ENCODE measurements at places on chromosomes 7 and 10. TPM values are rescaled to one million over a fixed set of nuclear protein-coding genes. Genes with fewer than 3 reads are reported as not detected.

GRCh38 chr7:16416289-16417282 lies 4.8 kb downstream of the CRPPA start:
- DNase-seq = no peak

- DNase-seq = no peak
Measured at GRCh38 chr10:110413049-110413783, 84.5 kb upstream of the DUSP5 start.

GRCh38 chr10:4939224-4940072 lies 23.8 kb upstream of the AKR1C1 start:
- no peak for DNase-seq

DNA sequence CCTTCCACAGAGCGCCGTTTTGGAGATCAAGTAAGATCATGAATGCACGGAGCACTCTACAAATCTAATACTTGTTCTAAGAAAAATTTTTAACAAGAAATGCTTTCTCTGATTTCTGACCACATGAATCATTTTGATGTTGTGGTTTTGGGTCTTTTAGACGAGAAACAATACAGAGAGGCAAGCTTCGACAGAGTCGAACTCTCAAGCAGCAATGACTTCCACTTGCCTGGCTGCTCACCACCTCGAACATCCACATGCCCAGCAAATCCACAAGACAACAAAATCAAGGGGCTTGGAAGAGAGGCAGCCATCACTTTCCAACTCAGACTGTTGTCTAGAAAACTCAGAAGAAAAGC lies 69.4 kb upstream of the GSDME start:
- DNase-seq = no peak

DNA sequence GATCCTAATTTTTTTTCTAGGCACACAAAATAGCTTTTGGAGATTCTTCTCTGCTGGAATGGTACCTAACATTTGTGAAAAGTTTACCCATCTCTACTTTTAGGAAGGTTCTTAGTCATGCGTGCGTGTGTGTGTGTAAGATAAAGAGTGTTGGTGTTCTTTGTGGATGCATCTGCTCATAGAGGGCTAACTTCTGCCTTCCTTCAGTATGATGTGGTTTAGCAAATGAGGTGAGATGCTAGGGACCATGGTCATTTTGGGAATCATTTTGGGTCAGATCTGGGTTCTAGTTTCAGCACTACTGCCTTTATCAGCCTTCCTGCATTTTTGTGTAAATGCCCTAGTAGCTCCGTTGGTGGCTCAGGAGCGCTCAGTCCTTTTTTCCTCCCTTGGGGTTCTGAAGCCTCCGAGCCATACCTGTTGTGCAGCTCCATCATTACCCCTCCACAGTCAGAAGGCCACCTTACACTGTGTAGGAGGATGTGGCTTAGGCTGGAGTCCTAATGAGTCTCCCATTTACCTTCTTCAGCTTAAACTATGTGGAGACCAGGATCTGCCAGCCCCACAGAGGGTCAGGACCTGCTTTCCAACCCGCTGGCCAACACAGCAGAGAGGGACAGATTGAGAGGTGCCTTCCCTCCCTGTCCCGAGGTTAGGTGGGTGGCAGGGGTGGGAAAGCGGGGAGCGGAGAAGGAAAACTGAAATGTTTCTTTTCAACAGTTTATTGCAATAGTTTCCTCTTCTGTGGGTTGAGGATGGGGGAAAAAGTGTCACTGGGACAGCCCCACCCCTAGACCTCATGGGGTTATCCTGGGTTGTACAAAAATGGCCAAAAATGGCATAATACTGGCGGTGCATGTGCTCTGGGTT lies 31.2 kb downstream of the TSPAN14 start:
- no peak for DNase-seq

- no peak for DNase-seq
Measured at GRCh38 chr7:1951159-1951536, 281.1 kb downstream of the ELFN1 start.

- DNase-seq = no peak
Measured at GRCh38 chr7:92848851-92849250, 12.5 kb upstream of the CDK6 start.

DNA sequence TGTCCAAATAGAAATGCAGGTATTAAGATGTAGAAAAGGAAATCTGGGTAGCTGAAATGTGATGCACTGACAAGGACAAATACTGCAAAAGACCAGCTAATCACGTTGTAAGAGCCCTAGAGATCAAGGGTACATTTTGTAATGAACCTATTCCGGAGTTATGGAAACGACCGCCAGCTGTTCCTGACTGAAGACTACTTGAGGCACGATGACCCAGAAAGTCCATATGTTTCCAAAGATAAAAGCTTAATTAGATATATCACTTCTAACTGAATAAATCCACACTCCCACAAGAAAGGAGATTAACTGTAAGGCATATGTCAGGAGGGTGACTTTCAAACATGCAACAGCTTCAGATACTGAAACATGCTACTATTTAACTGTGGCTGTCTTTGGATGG lies 253.5 kb downstream of the NSUN6 start:
- DNase-seq = no peak

GRCh38 chr7:40700653-40701421 lies 566.0 kb downstream of the SUGCT start:
- DNase-seq = no peak

- DNase-seq = no peak
Measured at GRCh38 chr10:133565441-133566294, at the start of gene SYCE1. SYCE1 (minus strand) TSS chr10:133565583; CDS start chr10:133565529, 54 bp downstream.

GRCh38 chr7:24555184-24555583 lies 18.1 kb upstream of the PALS2 start:
- no peak for DNase-seq

DNA sequence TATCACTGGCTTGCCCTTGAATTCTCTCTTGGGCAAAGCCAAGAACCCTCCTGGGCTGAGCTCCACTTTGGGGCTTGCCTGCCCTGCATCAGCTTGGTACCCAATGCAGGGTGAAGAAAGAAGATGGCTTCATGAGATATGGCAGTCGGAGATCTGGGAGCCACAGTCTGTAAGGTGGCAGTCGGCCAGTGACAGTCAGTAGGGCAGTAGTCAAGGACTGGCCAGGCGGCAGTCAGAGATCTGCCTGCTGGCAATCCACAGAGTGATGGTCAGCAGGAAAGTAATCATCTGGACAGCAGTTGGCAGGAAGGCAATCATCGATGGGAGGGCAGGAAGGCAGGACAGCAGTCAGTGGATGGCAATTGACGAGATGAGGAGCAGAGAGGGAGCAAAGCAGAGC lies 32.6 kb upstream of the CNNM1 start:
- no peak for DNase-seq

GRCh38 chr7:46153583-46153950 lies 232.5 kb upstream of the IGFBP3 start:
- no peak for DNase-seq

- DNase-seq = no peak
Measured at GRCh38 chr10:112203328-112204076, 19.9 kb upstream of the GPAM start.

GRCh38 chr10:7185367-7185690 lies 225.5 kb downstream of the SFMBT2 start:
- DNase-seq = no peak

- DNase-seq = no peak
Measured at GRCh38 chr7:142535123-142535779, 214.0 kb upstream of the PRSS1 start.

DNA sequence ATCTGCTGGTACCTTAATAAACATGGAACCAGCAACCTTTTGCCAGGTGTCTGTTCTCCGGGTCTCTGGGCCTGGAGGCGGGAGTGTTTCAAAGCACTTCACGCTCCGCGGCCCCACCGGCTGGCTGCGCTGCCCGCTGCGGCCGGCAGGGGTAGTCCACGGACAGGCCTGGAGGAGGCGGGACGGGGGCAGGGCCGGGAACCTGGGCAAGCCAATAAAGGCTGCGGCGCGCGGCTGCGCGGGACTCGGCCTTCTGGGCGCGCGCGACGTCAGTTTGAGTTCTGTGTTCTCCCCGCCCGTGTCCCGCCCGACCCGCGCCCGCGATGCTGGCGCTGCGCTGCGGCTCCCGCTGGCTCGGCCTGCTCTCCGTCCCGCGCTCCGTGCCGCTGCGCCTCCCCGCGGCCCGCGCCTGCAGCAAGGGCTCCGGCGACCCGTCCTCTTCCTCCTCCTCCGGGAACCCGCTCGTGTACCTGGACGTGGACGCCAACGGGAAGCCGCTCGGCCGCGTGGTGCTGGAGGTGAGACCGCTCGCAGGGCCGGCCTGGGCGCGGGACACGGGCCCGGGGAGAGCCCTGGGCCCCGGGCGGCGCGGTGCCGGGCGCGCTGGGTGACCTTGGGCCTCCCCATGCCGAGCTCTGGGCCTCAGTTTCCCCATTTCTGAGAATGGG lies at the start of gene PPIF:
PPIF (plus strand) TSS at position 244 of the 668 bp plus-strand sequence; CDS start at position 324, 80 bp downstream.
- peak; percentile 31 for DNase-seq

DNA sequence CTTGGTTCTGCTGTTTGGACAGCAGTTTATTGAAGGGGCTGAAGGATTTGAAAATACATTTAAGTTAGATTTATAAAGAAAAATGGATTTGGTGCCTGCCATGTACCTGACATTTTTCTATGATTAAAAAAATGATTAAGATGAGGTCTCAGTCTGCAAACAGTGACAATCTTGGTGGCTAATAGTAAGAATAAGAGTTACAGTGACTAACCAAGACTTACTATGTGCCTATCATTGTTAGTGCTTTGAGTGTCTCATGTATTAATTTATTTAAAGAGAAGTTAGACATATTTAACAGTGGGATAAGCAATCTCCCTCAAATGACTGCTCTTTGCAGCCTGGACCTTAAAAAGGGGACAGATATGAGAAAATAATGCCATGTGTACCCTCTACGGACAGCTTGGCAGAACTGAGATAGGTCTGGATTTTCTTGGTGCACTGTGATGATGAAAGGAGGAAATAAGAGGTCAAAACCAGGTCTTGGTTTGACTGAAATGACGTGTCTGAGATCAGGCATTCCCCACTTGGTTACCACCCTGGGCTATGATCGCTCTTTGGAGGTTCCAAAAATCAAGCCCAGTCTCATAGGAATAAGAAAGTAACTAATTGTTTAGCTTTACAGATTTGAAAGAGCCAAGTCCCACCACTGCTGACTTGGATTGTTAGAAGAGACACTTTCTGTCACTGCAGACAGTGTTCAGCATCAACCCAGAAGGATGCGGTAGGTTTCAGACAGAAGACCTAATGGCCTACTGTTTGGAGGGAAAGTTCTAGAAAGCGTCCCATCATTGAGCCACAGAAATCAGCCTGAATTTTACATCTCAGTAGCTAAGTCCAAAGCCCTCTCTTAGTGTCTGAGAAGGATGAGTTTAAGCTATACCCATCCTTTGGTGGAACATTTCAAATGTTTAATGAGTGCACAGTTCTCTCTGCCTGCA lies 2.1 kb downstream of the CASP7 start:
- DNase-seq = no peak

DNA sequence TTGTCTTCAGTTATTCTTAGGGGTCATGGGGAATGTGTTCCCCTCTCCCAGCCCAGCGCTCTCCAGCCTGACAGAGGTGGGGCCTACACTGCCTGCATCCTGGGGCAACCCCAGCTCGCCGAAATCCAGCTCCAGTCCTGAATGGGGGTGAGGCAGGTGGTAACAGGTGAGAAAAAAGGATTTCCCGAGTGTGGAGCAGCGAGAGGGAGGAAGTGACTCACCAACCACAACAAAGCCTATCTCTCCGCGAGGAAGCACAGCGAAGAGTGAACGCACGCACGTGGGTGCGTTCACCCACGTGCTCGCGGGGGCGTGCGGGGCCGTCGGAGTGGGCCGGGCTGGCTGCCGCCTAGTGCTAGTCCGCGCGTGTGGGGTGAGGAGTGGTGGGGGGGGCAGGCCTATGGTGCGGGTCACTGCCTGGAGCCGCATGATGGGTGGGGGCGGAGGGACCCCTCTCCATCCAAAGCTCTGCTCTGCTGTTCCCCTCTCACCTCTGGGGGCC lies 855 bp upstream of the PALD1 start:
- DNase-seq = no peak

DNA sequence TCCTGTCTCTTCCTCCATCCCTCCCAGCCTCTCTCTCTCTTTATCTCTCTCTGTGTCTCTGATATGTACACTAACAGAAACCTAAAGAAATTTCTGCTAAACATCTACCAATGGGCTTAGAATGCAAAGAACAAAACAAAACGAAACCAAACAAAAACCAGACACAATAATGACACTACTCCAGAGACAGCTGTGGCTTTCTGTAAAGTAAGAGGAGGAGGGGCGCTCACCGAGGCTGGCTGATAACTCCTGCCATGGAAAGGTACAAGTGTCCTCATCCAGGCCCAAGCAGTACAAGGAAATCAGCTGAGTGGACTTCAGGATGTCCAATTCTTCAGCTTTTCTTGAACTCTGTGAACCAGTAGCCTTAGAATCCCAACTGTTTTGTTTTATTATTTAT lies 70.4 kb upstream of the FZD8 start:
- no peak for DNase-seq

GRCh38 chr7:85529831-85530230 lies 343.0 kb upstream of the SEMA3D start:
- peak; percentile 9 for DNase-seq

- DNase-seq = no peak
Measured at GRCh38 chr7:2864204-2864985, 20.3 kb upstream of the GNA12 start.

GRCh38 chr7:97871659-97872024 lies 566 bp downstream of the ASNS start:
- DNase-seq = no peak

- no peak for DNase-seq
Measured at GRCh38 chr7:111586711-111587409, 24.6 kb upstream of the IMMP2L start.

DNA sequence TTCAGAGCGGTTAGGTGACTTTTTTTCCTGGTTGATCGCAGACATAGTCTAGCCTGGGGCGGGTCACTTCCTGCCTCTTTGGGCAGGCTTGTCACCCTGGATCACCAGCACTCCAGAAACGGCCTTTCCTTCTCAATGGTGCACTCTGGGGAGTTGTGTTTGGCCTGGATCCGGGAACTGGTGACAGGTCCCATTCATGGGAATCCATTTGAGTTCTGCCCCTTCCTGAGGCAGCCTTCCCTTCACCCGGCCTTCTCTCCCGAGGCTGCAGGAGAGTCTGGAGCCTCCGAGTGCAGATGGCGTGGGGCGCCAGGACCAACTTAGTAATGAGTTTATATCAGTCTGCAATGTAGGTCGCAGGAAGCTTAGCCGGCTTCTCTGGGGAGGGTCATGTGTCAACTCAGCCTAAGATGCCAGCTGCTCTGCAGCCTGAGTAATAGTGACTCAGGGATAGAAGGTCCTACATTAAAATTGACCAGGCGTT lies 54.2 kb downstream of the TACR2 start:
- no peak for DNase-seq

GRCh38 chr7:2157473-2158279 lies 75.1 kb downstream of the MAD1L1 start:
- DNase-seq = no peak

- DNase-seq = no peak
Measured at GRCh38 chr7:50697748-50698147, 84.9 kb downstream of the GRB10 start.

GRCh38 chr10:97866524-97867219 lies 17.0 kb downstream of the GOLGA7B start:
- DNase-seq = no peak

Gene UROS
- 86.3 TPM for total RNA-seq

Gene CHAT
- total RNA-seq = not detected

Gene OPN1SW
- total RNA-seq = not detected

Gene HOXA3
- total RNA-seq = 6.1 TPM

Gene PRR15
- total RNA-seq = 0.23 TPM

Gene GLI3
- total RNA-seq = 10.9 TPM

Gene GNGT1
- total RNA-seq = not detected

Gene MRLN
- total RNA-seq = not detected

Gene WDR86
- total RNA-seq = 1.5 TPM

Gene ZP3
- 4.0 TPM for total RNA-seq

Gene CHN2
- 7.0 TPM for total RNA-seq

Gene COA1
- 33.8 TPM for total RNA-seq

Data from glomerular endothelial cell (primary cell).